HepG2 (cell line): ENCODE measurements at places on chromosomes 5 and 9.
A peak's percentile ranks its signal among the peaks of the same experiment; 100 is the strongest.

GRCh38 chr5:134736173-134736812 is 2.1 kb upstream of the CAMLG start:
- no peak for DNase-seq
- H3K4me1 ChIP-seq, result peaks cover 35% of the 10 kb centered on the region
- no peak overlapping the region for H3K4me3 ChIP-seq
- no peak overlapping the region for H3K27ac ChIP-seq

DNA sequence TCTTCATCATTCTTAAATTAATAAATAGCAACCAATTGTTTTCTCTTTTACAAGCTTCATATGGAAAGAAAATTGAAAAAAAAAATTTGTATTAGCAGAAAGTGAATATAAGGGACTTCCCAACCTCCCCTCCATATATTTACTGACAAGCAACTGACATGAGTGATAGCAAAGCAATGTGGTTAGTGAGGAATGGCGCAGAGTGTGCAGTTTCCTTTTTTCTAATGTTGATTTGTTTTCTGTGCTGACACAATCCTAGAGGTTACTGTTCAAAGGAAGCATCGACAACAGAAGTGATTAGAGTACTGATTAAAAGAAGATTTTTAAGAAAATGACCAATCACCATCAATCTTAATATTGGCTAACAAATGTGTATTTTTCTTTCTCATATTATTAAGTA is 1.7 kb upstream of the PTGER4 start:
- no peaks in the 10 kb centered on the region for H3K36me3 ChIP-seq
- no peak overlapping the region for H3K27ac ChIP-seq
- H3K4me1 ChIP-seq, result peaks cover 12% of the 10 kb centered on the region; the same call in 1 of the 2 replicates
- H3K4me3 ChIP-seq, result no peak overlapping the region
- DNase-seq, result no peak

GRCh38 chr9:125747053-125747764 is at the start of gene PBX3:
Gene PBX3, plus strand, starts transcription at chr9:125747373.
- H3K27ac ChIP-seq, result peak within 1 kb of the TSS; percentile 55
- H3K4me1 ChIP-seq, result peaks cover 47% of the 10 kb centered on the region
- H3K27me3 ChIP-seq, result no peaks in the 10 kb centered on the region
- no peak for DNase-seq

DNA sequence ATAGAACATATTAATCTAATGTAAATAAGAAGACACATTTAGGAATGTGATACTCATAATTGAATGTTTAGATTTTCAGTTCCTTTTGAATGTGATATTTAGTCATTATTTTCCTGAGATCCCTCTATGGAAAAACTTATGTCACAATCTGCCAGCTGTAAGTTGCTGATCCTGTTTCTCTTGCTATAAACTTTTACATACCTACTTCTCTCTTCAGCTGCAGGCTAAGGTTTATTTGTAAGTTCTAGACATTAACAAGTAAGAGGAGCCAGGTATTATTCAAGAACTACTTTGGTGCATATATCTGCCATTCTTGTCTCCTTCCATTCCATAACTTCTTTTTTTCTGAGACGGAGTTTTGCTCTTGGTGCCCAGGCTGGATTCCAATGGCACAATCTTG is 462.4 kb downstream of the PRR16 start:
- no peaks in the 10 kb centered on the region for H3K27me3 ChIP-seq
- no peaks in the 10 kb centered on the region for H3K36me3 ChIP-seq
- no peak overlapping the region for H3K4me3 ChIP-seq
- no peaks in the 10 kb centered on the region for H3K4me1 ChIP-seq
- H3K27ac ChIP-seq, result no peak overlapping the region

DNA sequence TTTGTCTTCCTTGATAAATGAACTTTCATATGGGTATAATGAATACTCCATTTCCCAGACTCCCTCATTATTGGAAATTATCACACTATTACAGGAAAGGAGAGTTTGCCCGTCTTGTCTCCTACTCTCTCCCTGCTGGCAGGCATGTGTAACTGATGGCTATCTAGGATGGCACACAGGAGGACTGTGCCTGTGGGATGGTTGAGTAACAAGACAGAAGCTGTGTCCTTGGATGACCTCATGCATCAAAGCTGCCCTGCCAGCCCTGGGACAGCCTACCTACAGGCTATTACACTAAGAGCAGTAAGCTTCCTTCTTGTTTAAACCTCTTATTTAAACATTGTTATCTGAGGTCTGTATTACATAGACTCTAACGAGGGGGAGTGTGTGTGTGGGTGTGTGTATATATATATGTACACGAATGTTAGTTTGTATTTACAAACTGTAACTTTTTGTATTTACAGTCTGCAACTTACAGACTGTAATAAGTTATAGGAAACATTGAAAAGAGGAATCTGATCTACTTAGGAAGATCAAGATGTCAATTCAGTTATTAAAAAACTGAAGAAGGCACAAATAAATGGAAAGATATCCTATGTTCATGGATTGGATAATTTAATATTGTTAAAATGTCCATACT is 247.6 kb upstream of the ACO1 start:
- peaks cover 25% of the 10 kb centered on the region for H3K4me1 ChIP-seq
- H3K36me3 ChIP-seq, result no peaks in the 10 kb centered on the region
- no peaks in the 10 kb centered on the region for H3K27me3 ChIP-seq
- H3K27ac ChIP-seq, result no peak overlapping the region
